Nephron progenitor cell (in vitro differentiated cells): ENCODE measurements at places on chromosomes 4 and X.
A peak's percentile ranks its signal among the peaks of the same experiment; 100 is the strongest.

DNA sequence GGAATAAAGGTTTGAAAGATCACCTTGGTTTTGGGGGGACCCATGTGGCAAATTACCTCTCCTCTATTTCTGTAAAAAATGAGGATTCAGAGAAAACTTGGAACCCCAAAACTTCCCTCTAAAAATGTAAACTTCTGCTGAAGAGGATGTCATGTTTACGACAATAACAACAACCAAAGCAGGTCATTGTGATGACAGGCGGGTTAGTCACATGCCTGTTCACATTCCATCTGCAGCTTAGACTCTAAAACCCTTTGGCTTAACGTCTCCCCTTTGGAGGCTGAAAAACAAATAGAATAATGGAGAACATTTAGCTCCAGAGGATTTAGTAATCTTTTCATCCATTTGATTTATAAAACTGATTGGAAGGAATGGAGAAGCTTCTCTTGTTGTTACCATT is 75.0 kb upstream of the FAM9C start:
- no peak for DNase-seq

DNA sequence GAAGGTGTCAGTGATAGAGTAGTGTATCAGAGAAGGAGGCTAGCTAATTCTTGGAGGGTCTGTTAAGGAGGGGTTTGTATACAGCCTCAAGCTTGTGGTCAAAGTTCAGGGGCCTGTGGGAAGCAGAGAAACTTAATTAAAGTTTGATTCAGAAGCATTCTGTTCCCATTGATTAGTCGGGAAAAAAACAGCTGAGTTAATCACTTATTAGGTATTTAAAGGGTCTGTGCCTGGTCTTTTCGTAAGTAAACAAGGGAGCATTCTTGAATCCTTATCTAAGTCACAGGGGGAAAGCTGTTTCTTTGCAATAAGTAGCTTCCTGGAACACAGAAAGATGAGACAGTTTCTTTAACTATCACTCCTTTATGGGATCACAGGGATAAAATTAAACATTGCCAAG is 492.1 kb downstream of the PCDH10 start:
- no peak for DNase-seq

- no peak for DNase-seq
Measured at GRCh38 chr4:10656988-10657387, 27.6 kb downstream of the CLNK start.

DNA sequence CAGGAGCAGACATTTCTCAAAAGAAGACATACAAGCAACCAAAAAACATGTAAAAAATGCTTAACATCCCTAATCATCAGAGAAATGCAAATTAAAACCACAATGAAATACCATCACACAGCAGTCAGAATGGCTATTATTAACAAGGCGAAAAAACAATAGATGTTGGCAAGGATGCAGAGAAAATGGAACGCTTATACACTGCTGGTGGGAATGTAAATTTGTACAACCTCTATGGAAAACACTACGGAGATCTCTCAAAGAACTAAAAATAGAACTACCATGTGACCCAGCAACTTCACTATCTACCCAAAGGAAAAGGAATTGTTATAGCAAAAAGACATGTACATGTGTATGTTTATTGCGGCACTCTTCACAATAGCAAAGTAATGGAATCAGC is 71.5 kb downstream of the PPP4R3C start:
- no peak for DNase-seq

DNA sequence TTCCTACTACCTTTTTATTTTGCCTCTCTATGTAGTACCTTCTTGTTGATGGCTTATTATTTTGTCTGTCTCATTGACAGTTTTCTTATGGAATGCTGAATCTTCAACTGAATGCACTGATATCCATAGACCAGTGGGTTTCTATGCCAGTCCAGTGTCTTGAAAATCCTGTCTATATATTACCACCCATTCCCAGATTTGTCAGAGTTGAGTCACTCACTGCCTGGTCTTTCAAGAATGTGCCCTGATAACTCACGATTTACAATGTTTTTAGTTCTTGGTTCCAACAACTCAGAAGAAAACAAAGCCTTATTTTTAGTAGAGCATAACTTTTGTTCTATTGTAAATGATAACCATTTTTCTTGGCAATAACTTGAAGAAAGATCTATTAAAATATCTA is 606.0 kb upstream of the PITX2 start:
- DNase-seq = no peak

GRCh38 chr4:61575796-61576195 is 375.7 kb downstream of the ADGRL3 start:
- no peak for DNase-seq

- no peak for DNase-seq
Measured at GRCh38 chr4:107689912-107690587, 30.0 kb downstream of the PAPSS1 start.

DNA sequence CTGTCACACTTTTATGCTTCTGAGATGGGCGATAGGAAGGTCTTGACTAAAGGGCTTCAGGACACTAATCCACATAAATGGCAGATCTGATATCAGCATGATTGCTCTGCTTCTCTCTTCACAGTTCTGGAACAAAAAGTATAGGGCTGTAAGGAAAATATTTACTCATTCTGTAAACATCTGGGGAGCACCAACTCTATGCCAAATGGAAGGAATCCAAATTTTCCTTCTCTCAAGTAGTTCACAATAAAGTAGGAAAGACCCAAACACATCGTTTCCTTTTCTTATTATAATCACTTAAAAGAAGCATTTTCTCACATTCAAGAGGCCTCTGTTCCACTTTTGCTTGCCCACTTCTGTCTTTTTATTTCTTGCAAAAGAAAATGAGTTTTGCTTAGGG is 45.9 kb upstream of the F9 start:
- DNase-seq = no peak

GRCh38 chrX:81195712-81196111 is 6.0 kb downstream of the HMGN5 start:
- peak; percentile 49 for DNase-seq

DNA sequence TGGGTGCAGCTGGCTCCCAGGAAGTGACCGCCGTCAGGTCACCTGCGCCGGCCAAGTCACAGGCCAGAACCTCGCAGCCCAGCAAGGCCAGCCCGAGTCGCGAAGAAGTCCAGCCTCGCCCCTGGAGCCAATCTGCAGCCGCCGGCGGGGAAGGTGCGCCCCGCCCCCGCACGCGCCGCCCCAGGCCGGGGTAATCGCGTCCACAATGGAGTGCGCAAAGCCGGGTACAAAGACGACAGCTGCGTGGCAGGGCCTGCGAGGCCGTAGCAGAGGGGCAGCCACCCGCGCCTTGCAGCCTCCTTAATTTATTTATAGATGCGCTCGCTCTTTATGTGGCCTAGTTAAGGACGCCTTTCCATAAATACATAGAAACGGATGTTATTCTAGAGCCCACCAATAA is 139.4 kb upstream of the CPEB2 start:
- DNase-seq = no peak

DNA sequence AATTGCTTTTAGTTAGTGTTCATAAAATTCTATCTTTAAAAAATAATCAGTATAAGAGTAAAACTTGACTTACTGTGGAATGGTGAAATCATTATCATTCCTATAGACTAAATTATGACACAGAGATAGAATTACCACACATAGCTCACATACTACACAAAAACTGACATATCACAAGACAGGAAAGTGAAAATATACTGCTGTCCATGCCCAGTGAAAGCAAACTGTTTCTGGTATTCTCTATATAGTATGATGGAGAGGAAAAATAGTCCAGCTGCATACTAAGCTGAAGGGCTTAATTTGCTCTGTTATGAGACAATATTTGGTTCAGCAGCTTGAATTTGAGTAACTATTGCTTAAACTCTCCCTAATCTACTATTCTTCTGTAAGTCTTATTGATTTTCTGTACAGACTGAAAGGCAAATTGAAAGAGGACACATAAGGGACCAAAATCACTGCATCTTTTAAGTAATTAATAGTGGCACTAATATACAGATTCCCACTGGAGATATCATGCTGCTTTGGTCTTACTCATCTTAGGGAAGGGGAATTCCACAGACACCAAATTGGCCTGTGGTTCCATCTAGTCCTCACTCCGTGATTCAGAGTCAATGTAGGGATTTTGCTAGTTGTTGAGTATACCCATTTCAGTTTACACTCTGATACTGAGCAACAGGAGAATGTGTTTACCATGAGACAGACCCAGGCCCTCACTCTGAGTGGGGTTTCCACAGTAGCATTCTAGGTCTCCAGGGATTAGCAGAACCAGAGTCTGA is 47.4 kb upstream of the AGA start:
- DNase-seq = no peak

- DNase-seq = no peak
Measured at GRCh38 chr4:166091912-166092510, 219.0 kb downstream of the TLL1 start.

DNA sequence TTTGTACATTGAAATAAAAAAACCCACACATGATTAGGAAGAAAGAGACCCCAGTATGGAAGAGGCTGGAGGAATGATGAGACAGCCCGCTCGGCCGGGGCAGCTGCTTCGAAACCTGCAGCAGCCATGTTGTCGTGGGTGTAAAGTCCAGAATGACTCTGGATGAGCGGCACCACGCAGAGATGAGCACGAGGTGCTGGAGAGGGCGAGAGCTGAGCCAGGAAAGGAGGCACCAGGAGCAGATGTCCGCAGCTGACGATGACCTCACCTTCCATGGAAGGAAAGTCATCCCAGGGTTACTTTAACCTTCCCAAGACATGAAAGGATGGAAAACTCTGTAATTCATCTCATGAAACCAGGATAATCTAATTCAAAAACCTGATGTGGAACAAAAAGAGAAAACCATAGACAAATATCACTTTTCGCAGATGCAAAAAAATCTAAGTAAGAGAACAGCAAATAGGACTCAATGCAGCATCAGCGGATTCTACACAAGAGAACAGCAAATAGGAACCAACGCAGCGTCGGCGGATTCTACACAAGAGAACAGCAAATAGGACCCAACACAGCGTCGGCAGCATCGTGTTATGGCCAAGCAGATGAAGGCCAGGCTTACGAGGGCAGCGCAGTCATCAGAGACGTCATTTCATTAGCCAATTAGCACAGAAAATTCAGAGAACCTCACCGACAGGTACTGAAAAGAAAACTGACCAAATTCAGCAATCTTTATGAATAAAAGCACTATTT is 25.9 kb upstream of the SPON2 start:
- no peak for DNase-seq

DNA sequence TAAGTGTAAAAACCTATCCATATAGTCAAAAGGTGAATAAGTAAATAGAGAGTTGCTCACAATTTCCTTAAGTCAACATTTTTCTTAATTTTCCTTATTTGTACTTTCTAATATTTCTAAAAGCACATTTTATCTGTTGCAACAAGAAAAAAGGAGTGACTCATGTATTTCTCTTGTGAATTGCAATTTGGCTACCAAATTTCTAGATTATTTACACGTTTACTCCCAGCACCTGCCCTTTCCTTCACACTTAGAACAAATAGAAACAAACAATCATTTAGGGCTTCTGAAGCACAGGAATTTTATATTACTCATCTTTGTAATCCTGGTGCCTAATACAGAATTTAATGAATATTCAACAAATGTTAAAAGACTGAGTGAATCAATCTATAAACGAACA is 22.2 kb downstream of the BTC start:
- no peak for DNase-seq

DNA sequence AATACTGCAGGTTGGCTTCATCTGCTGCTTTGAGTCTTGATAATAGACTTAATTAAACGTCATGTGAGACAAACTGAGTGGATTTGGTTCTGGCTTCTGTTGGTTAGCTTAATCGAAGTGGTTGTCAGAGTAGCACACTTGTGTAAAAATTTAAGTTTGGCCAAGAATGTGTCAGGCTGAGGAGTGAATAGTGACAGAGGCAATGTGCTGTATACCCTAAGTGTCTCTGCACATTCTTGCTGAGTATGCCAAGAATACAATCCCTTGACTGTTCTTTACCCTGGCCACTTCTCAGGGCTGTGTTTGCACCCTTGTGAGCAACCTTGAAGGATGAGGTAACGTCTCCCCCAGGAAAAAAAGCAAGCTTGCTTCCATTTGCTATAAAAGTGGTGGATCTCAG is 14.9 kb downstream of the RPS3A start:
- DNase-seq = no peak

DNA sequence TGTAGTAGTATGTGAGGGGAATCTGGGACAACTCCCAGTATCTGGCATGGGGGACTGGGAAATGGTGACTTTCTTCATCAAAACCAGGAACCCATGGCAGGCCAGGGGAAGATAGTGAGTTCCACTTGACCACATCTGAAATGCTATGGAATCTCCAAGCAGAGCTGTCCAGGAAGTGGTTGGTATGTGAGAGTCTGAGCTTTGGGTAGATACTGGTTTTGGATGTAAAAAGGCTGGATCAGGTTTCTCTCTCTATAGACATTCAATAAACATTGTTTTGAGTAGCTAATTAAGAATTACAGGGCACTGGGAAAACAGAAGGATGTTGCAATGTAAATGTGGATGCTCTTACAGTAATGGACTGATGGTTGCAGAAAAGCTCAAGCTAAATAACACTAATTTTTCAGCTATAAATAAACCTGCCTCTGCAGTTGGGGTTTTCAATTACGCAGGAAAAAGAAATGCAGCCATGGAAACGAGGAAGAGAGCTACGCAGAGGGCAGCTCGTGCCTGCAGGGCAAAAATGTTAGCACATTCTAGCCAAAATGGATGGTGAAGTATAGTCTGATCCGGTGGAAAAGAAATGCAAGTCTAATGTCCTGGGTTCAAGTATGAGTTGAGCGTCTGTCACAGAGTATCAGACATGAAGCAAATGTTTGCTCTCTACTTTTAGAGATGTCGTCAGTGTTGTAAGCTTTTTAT is 13.4 kb upstream of the CHRNA9 start:
- DNase-seq = no peak

DNA sequence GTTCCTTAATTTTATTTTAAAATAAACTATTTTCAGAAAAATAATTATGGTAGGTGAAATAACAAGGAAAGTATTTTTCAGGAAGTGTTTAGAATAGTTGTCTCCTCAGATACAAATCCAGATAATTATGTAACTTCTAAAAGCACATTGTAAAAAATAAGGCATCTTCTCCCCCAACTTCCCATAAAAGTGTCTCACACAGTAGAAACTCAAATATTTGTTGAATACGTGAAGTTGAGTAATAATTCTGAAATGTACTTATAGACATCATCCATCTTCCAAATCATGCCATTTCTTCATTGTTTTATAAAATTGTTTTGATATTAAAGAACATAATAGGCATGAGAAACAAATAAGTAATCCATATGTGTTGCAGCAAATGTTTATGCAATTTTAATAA is 18.0 kb downstream of the SHISA3 start:
- DNase-seq = no peak

GRCh38 chr4:177461606-177462005 is 19.4 kb upstream of the AGA start:
- no peak for DNase-seq

GRCh38 chrX:148784137-148784536 is 283.7 kb downstream of the AFF2 start:
- no peak for DNase-seq
